Activated CD4-positive, CD25-positive, alpha-beta regulatory T cell treated with anti-CD3 and anti-CD28 coated beads, Interleukin-2, amount 50 U/mL, for 16 hours (primary cell): ENCODE measurements at places on chromosomes 6 and 20.

DNA sequence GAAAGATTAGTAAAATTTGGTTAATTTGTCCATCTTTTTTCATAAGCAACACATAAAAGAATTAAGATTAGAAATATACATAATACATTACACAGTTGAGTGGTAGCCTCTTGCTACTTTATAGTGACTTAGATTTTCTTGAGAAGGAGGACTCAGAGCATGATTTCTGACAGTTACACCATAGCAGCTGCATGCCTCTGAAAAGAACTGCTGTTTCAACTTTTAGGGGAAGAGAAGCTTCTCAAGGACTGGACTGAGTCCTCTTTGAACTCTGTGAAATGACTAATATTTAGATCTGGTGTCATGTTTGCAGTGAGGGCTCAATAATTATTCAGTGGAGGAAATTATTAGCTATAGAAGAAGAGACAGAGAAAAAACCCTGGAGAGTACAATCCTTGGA, 272.5 kb downstream of the BTBD9 start:
- DNase-seq: no peak

GRCh38 chr6:31498748-31499147, 803 bp downstream of the MICB start:
- no peak for DNase-seq

DNA sequence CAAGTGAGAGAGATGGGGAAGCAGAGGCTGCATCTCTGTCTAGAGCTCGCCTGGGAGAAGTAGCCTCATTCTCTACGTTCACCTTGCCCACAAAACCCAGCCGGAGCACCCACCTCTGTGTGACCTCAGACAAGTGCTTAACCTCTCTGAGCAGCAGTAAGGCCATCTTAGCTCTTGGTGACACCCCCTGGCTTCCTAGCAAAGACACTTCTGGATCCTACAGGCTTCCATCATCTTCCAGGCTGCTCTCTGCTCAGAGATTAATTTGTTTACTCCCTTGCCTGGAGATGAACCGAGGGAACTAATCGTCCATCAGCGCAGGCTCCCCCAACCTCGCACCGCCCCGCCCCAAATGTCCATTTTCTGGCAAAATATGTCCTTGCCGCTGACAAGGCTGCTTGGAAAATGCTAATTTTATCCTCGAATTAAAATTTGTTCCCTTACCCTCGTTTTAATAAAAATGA, 24.0 kb upstream of the CTNNBL1 start:
- no peak for DNase-seq

DNA sequence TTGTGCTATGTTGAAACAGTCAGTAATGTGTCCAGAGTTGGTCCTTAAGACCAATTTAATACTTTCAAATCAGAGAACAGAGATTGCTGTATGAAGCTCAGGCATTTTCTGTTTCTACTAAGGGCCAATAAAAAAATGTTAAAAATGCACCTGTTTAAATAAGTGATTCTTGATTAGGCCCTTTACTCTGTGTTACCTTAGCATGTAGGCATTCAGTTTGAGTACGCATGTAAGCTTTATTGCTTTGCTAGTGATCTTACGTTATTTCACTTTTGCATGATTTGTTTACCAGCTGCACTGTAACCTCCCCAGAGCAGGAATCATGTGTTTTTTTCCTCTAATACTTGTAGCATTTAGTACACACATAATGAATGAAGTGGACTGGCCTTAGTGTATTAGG, 61.0 kb downstream of the AFG1L start:
- DNase-seq: no peak

DNA sequence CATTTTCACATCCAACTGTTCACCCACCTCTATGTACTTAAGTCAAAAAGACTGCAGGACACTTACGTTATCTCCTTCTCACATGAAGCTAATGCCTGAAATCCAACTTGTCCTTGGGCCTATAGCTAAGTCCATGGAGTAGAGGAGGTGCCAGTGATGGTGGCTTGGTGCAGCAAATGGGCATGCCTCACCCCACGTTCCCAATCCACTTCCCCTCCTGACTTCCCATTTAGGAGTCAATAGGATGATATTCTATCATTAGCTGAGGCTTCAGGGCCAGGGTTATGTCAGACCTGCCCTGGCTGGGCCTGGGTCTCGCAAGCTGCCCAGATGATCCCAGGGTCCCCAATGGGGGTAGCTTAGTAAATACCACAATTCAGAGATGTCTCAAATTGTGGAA, 410.4 kb downstream of the MAFB start:
- DNase-seq: no peak

GRCh38 chr6:108619431-108620197, 58.9 kb downstream of the FOXO3 start:
- no peak for DNase-seq

GRCh38 chr6:43817192-43817591, 47.2 kb downstream of the VEGFA start:
- DNase-seq: no peak

DNA sequence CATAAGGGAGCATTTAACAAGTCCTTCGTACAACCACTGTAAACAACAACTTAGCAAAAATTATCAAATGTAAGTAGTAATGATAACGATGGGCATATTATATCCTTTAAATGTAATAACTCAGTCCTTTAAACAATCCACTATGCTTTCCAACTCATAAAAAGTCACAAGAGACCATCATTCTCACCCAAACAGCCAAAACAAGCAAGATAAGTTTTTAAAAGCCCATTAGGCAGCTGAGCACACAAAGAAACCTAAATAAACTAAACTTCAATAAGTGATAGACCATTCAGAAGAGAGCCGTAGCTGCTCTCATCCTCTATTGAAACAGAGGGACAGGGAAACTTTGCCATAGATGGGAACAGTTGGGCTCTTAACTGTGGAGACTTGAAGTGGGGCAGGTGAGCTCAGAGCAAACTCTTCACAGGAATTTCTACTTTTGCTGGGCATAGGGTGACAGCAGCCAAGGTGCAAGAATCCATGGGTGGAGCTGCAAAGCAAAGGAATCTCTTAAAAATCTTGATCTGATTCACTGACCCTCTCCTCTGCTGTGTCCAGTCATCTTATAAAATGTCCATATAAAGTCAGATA, 22.5 kb downstream of the RAB22A start:
- DNase-seq: no peak

GRCh38 chr6:106244931-106245330, 80.6 kb downstream of the ATG5 start:
- DNase-seq: no peak

- no peak for DNase-seq
Observed at GRCh38 chr20:63394069-63394919, 33.1 kb upstream of the CHRNA4 start.
